GM03348 (cell line): ENCODE measurements at places on chromosomes 5 and 9.

GRCh38 chr5:143309661-143310431 lies 93.6 kb downstream of the NR3C1 start:
- peak; percentile 5 for DNase-seq

DNA sequence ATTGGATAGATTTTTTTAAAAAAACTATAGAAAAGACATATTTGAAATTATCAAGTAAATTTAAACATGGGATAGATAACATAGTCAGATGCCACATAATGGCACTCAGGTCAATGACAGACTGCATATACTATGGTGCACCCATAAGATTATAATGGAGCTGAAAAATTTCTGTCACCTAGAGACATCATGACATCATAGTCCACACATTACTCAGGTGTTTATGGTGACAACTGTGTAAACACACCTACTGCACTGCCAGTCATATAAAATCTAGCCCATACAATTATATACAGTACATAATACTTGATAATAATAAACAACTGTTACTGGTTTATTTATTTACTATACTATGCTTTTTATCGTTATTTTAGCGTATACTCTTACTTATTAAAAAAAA lies 58.6 kb downstream of the CPLANE1 start:
- DNase-seq = no peak

DNA sequence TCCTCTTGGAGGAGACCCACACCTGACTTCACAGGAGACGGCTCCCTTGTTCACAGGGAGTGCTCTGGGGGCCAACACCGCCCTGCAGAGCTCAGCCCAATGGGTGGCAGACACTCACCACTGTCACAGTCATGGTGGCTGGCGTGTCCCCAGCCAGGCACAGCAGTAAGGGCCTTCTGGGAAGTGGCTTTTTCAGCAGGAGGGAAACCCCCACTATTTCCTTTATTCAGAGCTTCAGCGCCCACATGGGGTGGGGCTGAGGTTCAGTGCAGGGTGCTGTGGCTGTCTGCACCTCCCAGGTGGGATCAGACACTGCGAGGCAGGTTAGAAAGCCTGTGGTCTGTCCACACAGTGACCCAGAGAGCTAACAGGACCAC lies 3.6 kb upstream of the SNAPC4 start:
- no peak for DNase-seq

DNA sequence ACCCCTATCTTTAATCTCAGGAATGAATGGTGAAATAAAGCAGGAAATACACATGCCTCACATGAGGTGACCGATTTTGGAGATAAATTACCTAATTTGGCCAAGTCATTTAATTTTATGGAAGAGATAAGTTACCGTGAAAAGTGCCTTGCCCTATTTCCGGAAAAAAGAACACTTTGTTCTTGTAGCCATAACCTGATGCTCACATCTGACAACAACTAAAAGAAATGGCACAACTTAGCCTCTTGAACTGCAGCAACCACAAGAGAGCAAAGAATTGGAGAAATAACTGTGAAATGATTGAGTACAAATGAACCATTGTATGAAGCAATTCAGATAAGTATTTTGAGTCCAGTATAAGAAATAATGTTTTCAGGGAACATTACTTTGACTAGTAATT lies 628.1 kb upstream of the TYRP1 start:
- no peak for DNase-seq

GRCh38 chr5:169218861-169219260 lies 82.1 kb downstream of the SLIT3 start:
- no peak for DNase-seq

DNA sequence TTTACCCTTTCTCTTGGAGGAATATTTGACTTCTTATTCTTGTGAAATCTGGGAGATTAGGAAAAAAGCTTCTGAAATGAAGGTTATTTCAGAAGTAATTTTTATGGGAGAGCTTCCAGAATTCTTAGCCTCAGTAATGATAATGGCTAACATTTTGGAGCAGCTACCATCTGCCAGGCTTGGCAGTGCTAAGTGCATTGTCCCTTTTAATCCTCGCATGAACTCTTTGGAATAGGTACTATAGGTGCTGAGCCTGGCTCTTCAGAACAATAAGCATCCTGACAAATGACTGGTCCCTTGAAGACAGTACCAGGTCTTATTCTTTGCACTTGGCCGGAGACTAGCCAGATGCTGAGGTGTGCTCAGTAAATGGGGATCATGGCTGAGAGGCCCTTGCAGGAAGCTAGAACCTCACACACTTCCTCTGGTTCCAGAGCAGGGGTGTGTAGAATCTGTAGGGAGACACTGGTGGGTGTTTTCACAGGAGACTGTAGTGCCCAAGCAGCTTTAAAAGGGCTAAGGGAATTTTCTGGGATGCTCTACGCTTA lies 90.7 kb downstream of the RCL1 start:
- DNase-seq = no peak

DNA sequence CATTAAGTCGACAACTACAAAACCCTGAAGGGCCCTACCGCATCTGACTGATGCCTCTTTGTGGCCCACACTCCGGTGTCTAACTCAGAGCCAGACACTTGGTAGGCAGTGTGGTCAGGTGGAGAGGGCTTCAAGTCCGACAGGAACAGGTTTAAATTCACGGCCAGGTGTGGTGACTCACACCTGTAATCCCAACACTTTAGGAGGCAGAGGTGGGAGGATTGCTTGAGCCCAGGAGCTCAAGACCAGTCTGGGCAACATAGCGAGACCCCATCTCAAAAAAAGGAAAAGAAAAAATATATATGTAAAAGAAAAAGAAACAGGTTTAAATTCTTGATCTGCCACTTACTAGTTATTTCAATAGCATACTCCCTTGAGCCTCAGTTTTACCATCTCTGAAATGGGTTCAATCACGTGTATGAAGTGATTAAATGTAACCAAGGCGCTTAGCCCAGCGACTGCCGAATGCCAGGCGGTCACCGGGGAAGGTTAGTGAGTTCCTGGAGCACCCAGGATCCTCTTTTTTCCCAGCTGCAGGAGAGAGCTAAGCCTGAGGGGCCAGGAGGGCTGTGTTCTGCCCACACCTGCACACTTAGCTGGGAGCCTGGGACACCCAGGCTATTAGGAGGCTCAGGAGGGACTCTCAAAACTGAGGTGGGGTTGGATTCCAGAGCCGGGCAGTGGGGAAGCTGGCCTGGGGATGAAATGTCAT lies 943 bp downstream of the CLTB start:
- DNase-seq = no peak

DNA sequence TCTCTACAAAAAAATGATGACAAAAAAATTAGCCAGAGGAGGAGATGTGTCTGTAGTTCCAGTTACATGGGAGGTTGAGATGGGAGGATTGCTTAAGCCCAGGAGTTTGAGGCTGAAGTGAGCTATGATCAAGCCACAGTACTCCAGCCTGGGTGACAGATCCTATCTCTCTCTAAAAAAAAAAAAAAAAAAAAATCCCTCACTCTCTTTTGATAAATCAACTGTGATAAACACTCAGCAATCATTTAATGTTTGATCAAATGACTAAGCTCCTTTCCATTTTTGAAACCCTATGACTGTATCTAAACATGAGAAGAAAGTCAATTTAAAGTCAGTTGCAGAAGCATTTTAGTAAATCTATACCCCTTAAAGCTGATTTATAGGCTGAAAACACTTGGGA lies 112.1 kb upstream of the IL6ST start:
- DNase-seq = no peak

- peak; percentile 20 for DNase-seq
Observed at GRCh38 chr5:40734986-40735385, 20.8 kb downstream of the TTC33 start.

GRCh38 chr9:6944093-6944551 lies 186.3 kb downstream of the KDM4C start:
- DNase-seq = peak; percentile 51

DNA sequence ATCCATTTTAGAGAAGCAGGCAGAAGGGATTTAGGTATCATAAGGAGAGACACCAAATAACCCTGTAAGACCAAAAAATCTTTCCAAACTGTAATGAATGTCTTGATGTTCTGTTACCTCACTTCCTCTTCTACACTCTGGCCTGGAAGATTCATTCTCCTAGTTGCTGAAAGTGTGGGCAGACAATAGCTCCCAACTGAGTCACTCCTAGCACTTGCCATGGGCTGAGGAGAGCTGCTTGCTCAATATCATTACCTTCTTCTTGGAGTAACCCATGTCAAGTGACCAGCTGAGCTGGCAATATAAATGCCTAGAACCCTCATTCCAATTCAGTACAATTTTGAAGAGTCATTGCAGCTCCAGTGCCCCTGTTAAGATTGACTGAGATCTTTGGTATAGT lies 1985.5 kb upstream of the CDH6 start:
- DNase-seq = no peak

- peak; percentile 86 for DNase-seq
Observed at GRCh38 chr5:177546258-177546741, 8.1 kb downstream of the FAM193B start.

GRCh38 chr5:67287510-67288268 lies 91.1 kb upstream of the CD180 start:
- DNase-seq = peak; percentile 60

GRCh38 chr5:166088389-166089039 lies 2202.9 kb upstream of the WWC1 start:
- no peak for DNase-seq

GRCh38 chr5:60487476-60487875 lies 212.5 kb downstream of the DEPDC1B start:
- DNase-seq = no peak

DNA sequence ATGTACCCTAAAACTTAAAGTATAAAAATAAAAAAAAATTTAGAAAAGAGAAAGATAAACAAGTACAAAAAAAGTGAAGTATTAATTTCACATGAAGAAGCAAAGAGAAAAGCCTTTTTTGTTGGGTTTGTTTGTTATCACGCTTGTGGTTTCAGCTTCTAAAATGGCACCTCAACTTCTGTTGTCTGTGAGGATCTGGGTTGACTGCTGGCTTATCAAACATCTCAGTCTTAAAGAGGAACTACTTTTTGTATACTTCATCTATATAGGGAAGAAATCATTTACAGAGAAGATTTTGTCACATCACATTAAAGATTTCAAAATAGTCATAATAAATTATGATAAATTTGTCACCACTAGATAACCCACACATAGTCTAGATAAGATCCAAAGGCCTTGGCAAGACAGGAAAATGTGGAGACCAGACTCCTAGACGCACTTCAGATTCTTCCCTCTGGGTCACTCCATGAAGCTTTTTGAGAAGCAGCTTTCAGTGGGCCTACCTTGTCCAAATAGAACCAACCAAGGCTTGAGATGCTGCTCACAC lies 8.8 kb upstream of the ADGRV1 start:
- DNase-seq = no peak

- DNase-seq = no peak
Observed at GRCh38 chr9:95021166-95021886, 294.8 kb downstream of the AOPEP start.

DNA sequence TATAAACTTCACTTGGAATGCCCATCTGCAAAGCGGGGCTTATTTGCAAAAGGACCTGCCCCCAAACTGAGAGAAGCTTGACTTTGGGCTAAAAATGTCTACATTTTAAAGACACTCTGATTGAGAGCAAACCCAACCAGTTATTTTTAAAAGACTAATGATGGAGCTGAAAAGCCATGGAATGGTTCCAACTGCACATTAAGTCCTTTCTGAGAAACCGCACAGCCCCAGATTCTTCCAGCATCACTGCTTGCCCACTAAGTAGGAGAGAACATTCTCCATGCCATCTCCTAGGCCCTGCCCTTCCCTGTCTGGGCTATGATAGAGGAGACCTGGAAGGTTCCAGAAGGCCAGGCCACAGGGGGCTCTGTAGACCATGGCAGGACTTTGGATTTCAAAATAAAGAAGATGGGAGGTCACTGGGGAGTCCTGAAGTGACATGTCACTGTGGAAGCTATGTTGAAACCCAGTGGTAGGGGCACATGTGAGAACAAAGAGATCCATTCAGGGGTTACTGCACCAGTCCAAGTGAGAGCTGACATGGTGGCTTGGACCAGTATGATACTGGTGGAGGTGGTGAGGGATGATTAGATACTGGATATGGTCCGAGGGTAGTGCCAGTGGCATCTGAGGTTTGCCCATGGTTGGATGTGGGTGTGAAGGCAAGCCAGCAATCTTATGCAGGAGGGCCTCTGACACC lies 179.2 kb downstream of the DAB2IP start:
- DNase-seq = no peak

DNA sequence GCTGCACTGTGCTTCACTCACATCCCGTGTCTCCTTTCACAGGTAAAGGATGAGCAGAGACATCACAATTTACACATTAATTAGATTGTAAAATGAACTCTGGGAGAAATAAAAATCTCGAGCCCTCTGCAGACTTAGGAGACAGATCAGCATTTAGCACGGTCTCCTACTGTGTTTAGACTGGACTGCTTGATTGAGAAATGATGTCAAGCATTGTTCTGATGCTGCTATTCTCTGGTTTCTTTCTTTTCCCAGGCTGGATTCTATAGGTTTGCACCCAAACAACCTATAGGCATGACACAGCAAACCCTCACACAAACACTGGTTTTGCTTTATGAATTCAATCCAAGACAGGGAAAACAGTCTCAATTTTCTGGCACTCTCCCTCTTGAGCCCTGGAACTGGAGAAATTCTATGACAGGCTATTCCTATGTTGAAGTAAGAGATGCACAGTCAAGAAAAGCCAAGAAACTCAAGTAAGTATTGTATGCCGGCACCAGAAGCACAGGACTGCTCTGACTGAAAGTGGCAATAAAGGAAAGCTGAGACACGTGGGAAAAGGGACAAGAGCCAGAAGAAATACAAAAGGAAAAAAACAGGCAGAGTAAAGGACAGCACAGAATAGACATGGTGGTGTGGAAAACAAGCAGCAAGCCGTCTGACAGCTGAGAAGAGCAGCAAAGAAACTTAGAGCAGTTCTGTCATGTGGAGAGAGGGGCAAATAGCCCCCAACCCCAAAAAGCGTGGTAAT lies 24.8 kb upstream of the ERAP2 start:
- no peak for DNase-seq

- DNase-seq = no peak
Observed at GRCh38 chr5:102719886-102720285, 35.2 kb upstream of the PAM start.

- DNase-seq = peak; percentile 90
Observed at GRCh38 chr9:121698627-121699570, 47.5 kb downstream of the DAB2IP start.

DNA sequence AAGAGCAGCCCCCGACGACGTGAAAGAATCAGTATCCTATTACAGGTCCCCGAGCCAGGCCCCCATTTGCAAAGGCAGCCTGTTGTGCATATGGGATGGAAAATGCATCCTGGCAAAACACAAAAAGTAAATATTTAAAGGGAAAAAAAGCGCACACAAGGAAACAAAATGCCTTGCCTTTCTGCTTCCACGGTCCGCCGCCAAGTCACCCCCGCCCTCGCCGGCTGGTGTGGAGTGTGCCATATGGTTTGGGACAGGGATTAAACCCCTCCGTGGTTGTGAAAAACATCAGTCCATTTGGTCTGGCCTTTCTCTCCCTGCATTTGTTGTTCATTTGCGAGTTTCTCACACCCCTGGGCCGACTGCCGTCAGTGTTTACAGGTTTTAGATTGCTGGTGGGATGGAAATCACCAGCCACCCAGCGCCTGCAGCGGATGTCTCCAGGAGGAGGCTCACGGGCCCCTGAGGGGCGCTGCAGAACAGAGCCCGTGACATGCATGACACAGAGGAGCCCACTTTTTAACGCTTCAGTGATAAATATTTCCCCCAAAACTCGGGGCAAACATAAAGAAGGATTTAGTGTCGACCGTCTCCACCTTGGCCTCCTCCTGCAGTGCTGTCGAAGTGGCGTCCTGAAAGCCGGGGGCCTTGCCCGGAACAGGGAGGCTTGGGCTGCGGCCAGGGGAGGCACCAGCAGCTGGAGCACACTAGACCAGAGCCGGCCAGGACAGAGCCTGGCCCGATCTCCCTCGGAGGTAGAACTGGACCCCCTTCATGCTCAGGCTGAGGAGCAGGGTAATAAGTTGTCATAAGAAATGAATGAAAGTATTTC lies 161.5 kb downstream of the HSD17B3 start:
- no peak for DNase-seq

GRCh38 chr5:38678076-38678475 lies 121.6 kb upstream of the LIFR start:
- DNase-seq = no peak
